ENCODE measurements at places on chromosomes 2 and 18.

GRCh38 chr18:61742565-61743429 lies 150.0 kb downstream of the RNF152 start:
- H3K4me1 ChIP-seq: peaks cover 30% of the 10 kb centered on the region
- no peak for DNase-seq
- H3K27ac ChIP-seq: 0 out of 2 replicates have a peak overlapping the region, but pooled peaks have one; percentile 3
- no peaks in the 10 kb centered on the region for H3K36me3 ChIP-seq

- peaks cover 24% of the 10 kb centered on the region for H3K4me1 ChIP-seq
- peaks cover 25% of the 10 kb centered on the region for H3K36me3 ChIP-seq
- H3K27me3 ChIP-seq: no peaks in the 10 kb centered on the region
- H3K27ac ChIP-seq: no peak overlapping the region
- H3K4me3 ChIP-seq: no peak overlapping the region
- DNase-seq: no peak
Observed at GRCh38 chr2:171430516-171431410, 3.0 kb downstream of the METTL8 start.

DNA sequence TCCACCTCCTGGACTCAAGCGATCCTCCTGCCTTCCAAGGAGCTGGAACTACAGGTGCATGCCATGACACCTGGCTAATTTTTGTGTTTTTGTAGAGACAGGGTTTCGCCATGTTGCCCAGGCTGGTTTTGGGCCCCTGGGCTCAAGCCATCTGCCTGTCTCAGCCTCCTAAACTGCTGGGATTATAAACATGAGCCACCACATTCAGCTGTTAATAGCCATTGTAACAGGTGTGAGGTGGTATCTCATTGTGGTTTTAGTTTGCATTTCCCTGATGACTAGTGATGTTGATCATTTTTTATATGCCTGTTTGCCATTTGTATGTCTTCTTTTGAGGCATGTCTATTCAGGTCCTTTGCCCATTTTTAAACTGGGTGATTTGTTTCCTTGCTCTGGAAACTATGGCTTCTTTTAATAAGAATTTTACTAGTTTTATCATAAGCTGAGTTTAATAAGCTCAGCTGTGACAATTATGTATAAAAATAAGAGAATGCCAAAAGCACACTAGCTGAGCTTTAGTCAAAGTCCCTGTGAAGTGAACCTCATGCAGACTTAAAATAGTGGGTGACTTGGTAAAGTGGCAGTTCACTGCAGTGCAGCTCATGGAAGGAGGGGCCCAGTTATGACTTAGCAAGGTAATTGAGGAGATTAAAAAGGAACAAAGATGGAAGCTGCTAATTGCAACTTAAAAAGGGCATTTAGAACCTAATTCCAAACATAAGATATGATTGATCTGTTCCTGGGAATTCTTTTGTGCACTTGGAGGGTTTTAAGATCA lies 465.1 kb downstream of the TGIF1 start:
- H3K27ac ChIP-seq: no peak overlapping the region
- no peak overlapping the region for H3K4me3 ChIP-seq
- peaks cover 43% of the 10 kb centered on the region for H3K4me1 ChIP-seq
- H3K27me3 ChIP-seq: no peaks in the 10 kb centered on the region
- no peaks in the 10 kb centered on the region for H3K36me3 ChIP-seq
- DNase-seq: no peak

- peaks cover 1% of the 10 kb centered on the region for H3K27me3 ChIP-seq
- peak overlapping the region; percentile 96 for H3K4me3 ChIP-seq
- peaks cover 18% of the 10 kb centered on the region for H3K36me3 ChIP-seq
- H3K27ac ChIP-seq: peak overlapping the region; percentile 82
Observed at GRCh38 chr18:61893971-61894750, 1.4 kb upstream of the RNF152 start.

GRCh38 chr2:14134771-14135170 lies 497.7 kb upstream of the LRATD1 start:
- no peaks in the 10 kb centered on the region for H3K4me1 ChIP-seq
- no peak for DNase-seq
- H3K4me3 ChIP-seq: no peak overlapping the region

- no peak overlapping the region for H3K4me3 ChIP-seq
- no peak overlapping the region for H3K27ac ChIP-seq
- DNase-seq: no peak
- peaks cover 5% of the 10 kb centered on the region for H3K27me3 ChIP-seq
- H3K4me1 ChIP-seq: peaks cover 28% of the 10 kb centered on the region
Observed at GRCh38 chr2:109463891-109464290, 149.9 kb downstream of the SEPTIN10 start.

- peaks cover 23% of the 10 kb centered on the region for H3K36me3 ChIP-seq
- DNase-seq: peak; percentile 63
- peaks cover 33% of the 10 kb centered on the region for H3K4me1 ChIP-seq
- peaks cover 2% of the 10 kb centered on the region for H3K27me3 ChIP-seq
- H3K27ac ChIP-seq: peak overlapping the region; percentile 74
- no peak overlapping the region for H3K4me3 ChIP-seq
Observed at GRCh38 chr2:241161646-241162281, 11.5 kb downstream of the PPP1R7 start.

- no peaks in the 10 kb centered on the region for H3K27me3 ChIP-seq
- no peak overlapping the region for H3K27ac ChIP-seq
- no peaks in the 10 kb centered on the region for H3K36me3 ChIP-seq
- DNase-seq: no peak
Observed at GRCh38 chr2:146748046-146748445, 1096.8 kb upstream of the ACVR2A start.
